ENCODE measurements at places on chromosomes 2 and 18.

GRCh38 chr2:42110641-42111322 is 58.4 kb upstream of the EML4 start:
- no peak for DNase-seq

- no peak for DNase-seq
Measured at GRCh38 chr2:102940684-102941083, 178.9 kb downstream of the TMEM182 start.

DNA sequence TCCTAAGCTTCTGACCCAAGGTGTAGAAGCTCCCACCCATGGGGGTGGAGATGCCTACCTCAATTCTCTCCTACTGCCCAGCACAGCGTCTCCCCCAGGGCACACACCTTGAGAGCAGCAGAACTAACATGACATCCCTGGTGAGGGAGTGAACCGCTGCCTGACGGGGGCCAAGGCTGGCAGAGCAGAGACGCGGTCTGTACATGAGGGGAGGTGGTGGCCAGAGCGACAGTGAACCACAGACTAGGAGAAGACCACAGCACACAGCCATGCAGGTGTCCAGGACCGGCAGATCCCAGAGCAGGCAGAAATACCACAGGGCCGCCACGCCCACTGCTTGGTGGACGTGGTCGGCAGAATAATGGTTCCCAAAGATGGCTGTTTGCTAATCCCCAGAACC is 40.4 kb downstream of the TFCP2L1 start:
- no peak for DNase-seq

GRCh38 chr2:144704709-144705095 is 184.8 kb upstream of the ZEB2 start:
- no peak for DNase-seq

GRCh38 chr2:218990612-218991011 is 2.6 kb downstream of the CRYBA2 start:
- no peak for DNase-seq

DNA sequence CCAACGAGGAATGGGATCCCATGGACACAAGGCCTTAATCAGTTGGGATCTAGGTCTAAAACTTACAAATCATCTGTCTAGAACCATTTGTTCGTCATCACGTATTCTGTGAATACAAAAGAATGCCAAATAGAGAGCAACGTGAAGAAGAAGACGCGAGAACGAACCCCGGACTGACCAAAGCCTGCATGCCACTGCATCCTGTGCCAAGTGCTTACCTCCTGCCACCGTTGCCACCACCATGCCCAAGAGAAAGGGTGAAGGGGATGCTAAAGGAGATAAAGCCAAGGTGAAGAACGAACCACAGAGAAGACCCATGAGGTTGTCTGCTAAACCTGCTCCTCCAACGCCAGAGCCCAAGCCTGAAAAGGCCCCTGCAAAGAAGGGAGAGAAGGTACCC is 30.2 kb downstream of the ITSN2 start:
- DNase-seq, result no peak

GRCh38 chr18:10213526-10213925 is 240.9 kb upstream of the APCDD1 start:
- no peak for DNase-seq

GRCh38 chr2:177599139-177599688 is 206.6 kb downstream of the AGPS start:
- DNase-seq, result no peak

GRCh38 chr2:71689968-71690834 is 236.8 kb downstream of the DYSF start:
- no peak for DNase-seq

DNA sequence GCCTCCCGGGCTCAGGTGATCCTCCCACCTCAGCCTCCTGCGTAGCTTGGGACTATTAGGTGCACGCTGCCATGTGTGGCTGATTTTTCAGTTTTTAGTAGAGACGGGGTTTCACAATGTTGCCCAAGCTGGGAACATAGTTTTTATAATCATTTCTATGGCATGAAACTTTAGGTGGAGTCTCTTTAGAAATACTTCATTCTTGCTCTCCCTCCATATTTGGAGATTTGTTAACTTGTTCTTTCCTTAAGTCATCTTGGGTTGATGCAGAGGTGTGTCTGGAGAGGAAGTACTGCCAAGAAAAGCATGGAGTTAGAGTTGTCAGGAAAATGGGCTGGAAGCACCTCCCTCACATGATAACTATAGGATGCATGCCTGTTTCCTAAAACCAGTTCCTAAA is 17.4 kb downstream of the ZNF532 start:
- DNase-seq, result no peak

DNA sequence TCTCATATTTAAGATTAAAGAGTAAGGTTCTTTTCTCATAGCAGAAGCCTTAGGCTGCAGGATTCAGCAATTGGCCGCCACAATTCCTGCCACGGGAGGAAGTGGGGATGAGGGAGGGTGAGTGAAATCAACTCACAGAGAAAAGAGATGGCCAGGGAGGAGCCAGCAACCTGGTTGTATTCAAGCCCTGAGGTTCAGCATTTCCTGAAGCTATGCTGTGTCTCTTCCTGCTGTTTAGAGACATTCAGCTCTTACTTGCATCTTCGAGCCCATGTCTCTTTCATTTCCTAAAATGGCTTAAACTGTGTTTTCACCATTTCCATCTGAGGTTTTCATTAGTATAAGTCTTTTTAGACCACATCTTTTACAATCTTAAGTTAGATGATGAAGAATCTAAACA is 522.6 kb downstream of the CNTNAP5 start:
- no peak for DNase-seq

- peak; percentile 33 for DNase-seq
Measured at GRCh38 chr2:136327162-136327852, 209.4 kb upstream of the CXCR4 start.

DNA sequence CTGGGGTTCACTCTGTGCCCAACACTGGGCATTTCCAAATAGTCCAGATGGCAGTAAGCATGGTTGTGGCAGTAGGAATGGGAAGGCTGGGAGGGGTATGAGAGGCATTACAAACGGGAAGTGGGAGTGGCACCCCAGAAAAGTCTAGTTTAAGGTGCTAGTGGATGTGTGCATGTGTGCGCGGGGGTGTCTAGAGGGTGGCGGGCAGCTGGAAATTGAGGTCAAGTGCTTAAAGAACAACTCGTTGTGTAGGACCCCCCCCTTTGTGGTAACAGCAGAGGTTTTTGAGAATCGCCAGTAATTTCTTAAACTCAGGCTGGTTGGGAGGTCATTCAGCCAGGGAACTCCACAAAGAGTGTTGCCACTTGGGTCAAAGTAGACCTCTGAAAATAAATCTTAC is 69.9 kb downstream of the RHBDD1 start:
- DNase-seq, result no peak

GRCh38 chr2:11228692-11229091 is 73.4 kb downstream of the SLC66A3 start:
- no peak for DNase-seq

- DNase-seq, result no peak
Measured at GRCh38 chr2:238988752-238989151, 140.9 kb downstream of the TWIST2 start.

GRCh38 chr18:63753676-63754075 is 21.5 kb upstream of the SERPINB7 start:
- DNase-seq, result no peak

DNA sequence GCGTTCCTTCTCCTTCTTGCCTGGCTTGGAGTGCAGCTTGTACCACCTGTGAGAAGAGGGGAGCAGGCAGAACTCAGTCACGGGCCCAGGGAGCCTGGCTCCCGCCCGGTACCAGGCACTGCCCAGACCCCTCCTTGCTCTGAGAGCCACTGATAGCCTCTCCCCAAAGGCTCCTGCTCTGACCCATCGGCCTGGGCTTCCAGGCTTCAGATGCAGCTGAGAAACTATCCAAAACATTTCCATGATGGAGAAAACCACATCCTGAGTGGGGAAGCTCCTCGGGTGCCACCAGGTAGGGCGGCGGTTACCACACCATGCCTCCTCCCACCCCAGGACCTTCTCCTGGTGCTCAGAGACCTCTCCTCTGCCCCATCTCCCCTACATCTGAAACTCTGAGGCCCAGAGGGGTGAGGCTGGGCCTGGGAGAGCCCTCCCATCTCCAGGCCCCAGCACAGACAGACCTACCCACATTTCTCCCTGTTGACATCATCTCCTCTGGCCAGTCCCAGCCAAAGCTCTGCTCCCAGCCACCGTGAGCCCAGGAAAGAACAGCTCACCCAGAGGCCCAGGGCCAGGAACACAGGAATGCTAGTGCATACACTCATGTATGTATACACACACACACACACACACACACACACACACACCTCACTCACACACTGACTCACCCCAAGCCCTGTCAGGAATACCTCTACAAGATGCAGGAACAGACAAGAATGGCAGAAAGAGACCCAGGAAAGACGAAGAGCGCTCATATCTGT is 17.9 kb upstream of the SFXN5 start:
- no peak for DNase-seq

- no peak for DNase-seq
Measured at GRCh38 chr2:3533836-3534235, 14.5 kb upstream of the ADI1 start.

- DNase-seq, result no peak
Measured at GRCh38 chr2:103435010-103435409, 673.2 kb downstream of the TMEM182 start.

GRCh38 chr2:137964066-137964858 is at the start of gene HNMT:
Gene HNMT, plus strand, starts transcription at chr2:137964473. Its CDS starts 19 bp downstream, at chr2:137964492.
- no peak for DNase-seq

GRCh38 chr2:39640681-39641080 is 25.0 kb upstream of the TMEM178A start:
- DNase-seq, result no peak

GRCh38 chr18:23784832-23785245 is 95.6 kb downstream of the LAMA3 start:
- DNase-seq, result no peak

- no peak for DNase-seq
Measured at GRCh38 chr18:31325051-31325450, 7.1 kb downstream of the DSG1 start.

DNA sequence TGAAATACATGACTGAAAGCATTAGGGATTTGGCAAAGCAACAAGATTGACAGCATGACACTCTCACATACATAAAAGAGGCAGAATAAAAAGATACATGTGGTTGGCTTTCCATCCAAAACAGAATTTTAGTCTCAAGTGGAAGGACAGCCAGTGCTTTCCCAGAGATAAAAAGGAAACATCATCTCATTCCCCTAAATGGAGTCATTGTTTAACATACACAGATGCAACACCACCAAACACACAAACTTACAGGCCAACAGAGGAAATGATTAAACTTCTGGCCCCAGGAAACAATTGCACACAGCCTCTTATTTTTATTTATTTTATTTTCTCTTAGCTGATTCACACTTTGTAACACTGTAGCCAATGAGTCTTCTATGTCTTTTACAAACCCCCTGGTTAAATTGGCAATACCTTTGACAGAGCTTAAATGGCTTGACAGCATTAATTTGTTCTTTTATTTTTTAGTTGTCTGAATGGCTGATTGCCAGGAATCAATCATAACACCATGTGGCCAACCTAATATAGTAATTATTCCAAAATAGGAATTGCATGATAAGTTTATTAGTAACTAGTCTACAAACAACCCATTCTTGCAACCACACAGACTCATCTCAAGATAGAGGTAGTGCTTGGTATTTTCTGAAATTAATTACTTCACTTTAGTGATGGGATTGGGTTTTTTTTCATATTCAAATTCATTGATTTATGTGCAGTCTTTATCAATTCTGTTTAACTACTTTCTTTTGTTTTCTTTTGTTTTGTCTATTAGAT is 190.5 kb downstream of the RND3 start:
- no peak for DNase-seq

GRCh38 chr2:207816546-207816945 is 46.8 kb upstream of the FZD5 start:
- DNase-seq, result no peak

- DNase-seq, result no peak
Measured at GRCh38 chr2:230068651-230069055, at the start of gene SLC16A14. Gene SLC16A14, minus strand, starts transcription at chr2:230068924. Its CDS starts 9,572 bp downstream, at chr2:230059352.

GRCh38 chr2:157822993-157823392 is 53.1 kb downstream of the ACVR1 start:
- no peak for DNase-seq

- no peak for DNase-seq
Measured at GRCh38 chr2:46841621-46842020, 74.0 kb downstream of the MCFD2 start.

DNA sequence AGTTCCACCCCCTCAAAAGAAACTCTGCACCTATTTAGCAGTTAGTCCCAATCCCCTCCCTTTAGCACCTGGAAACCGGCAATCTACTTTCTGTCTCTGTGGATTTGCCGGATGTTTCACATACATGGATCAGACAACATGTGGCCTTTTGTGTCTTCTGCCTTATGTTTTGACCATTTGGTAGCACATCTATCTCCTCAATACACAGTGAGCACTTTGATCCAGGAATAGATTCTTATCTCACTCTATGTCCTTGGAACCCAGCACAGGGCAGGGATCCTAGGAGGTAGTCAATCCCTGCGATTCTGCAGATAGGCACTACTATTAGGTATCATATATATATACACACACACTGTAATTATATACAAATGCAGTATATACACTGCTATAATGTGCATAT is 3.8 kb upstream of the OTOF start:
- no peak for DNase-seq

GRCh38 chr2:45282646-45283045 is 273.4 kb upstream of the SIX2 start:
- DNase-seq, result no peak

- no peak for DNase-seq
Measured at GRCh38 chr18:48785091-48785614, 165.6 kb downstream of the SMAD7 start.

DNA sequence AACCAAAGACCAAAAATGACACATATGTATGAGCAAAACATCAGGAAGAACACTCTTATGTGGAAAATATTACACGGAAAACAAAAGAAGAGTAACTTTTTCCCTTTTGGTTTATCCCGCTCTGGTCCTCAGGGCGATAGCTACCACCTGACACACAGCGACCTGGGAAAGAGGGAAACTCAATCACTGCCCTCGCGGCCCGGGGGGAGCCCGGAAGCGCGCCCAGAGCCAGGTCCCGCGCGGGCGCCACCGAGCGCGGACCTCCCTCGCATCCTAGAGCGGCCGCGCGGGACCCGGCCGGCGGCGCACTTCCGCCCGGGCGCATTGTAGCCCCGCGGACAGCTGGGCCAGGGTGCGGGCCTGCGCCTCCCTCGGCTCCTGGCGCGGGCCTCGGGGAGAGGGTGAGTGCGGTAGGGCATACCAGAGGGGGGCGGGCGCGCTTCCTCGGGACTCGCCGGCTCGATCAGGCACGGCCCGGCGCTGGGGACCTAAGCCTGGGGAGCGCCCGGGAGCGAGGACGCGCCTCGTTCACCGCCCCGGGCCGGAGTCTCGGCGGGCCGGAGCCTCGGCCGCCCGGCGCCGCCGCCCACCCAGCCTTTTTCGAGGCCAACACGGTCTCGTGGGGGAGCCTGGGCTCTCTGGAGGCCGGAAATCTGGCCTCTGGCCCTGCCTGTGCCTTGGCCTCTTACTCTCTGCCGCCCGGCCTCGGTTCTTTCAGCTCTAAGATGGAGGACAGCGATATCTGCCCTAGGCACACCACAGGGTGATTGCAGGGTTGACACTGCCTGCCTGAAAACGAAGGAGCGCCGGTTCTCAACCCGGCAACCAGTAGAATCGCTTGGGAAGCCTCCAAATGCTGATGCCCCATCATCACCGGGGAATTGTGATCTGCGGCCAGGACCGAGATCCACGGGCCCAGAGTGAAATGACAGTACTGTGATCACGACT is at the start of gene ELAC1:
Gene ELAC1, plus strand, starts transcription at position 327 of the 948 bp plus-strand sequence. CDS start 6,365 bp downstream, outside the sequence.
- peak; percentile 54 for DNase-seq

All from T-helper 17 cell (primary cell).